ENCODE measurements at places on chromosomes 5 and 9. TPM values are rescaled to one million over a fixed set of nuclear protein-coding genes. Genes with fewer than 3 reads are reported as not detected.

DNA sequence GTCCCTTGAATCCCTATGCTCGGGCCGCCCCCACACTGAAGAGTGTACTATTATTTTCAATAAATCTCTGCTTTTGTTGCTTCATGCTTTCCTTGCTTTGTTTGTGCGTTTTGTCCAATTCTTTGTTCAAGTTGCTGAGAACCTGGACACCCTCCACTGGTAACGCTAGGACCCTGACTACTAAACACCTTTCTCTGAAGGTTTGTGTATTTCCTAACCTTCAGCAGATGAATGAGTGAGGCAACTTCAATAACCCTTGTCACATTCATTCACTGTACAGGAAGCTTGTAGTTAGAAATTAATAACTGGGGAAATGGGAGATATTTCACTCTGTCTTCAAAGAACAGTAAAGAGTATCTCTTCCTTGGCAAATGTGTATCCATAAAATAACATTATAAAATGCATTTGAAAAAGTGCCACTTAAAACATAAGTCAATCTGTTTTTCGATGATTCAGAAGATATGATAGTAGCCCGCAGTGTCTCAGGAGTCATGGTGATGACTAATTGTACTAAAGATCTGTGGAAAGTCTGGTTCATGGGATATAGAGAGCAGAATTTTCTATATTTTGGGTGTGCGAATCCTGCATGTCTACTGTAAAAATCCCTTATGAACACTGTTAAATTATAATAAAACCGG lies 43.2 kb upstream of the ANKH start:
- no peak for DNase-seq

DNA sequence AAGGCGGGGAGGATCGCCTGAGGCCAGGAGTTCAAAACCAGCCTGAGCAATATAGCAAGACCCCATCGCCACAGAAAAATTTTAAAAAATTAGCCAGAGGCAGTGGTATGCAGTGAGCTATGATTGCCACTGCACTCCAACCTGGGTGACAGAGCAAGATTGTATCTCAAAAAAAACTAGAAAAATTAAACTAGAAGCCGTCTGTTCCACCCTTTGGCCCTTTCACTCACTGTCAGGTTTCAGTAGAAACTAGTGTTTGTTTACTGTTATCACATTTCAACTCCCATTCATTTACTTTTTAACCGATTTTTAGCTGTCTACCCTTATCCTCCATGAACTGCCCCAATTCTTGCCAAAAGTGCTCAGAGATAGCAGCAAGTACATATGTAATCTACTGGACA lies 8.3 kb downstream of the UGCG start:
- no peak for DNase-seq

DNA sequence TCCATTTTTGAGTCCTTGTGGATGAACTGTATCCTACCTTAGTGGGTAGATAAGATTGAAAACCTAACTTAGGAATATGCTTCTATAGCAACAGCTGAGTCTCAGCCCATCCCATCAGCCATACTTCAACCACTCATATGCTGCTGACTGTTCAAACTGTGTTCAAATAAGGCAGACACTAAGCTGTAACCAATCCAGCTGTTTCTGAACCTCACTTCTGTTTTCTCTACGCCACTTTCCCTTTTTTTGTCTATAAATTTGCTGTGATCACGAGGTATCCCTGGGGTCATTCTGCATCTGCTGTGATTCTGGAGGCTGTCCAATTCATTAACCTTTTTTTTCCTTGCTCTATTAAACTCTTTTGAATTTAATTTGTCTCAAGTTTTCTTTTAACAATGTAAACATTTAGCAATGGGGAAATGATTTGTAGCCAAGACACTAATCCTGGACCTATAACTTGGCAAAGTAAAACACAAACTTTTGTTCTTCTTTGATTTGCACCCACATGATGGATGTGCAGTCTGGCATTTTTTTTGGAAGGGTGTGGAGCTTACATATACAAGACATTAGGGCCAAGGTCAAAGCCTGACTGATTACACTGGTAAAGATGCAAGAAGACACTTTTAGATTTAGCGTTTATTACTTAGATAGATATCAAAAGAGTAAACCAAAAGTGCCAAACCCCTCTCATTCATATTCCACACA lies 14.9 kb upstream of the SCGB3A2 start:
- no peak for DNase-seq

GRCh38 chr5:134252671-134253070 lies 26.8 kb upstream of the PPP2CA start:
- no peak for DNase-seq

- DNase-seq = no peak
Observed at GRCh38 chr9:97900103-97900737, 22.1 kb downstream of the TRMO start.

GRCh38 chr9:122402403-122402871 lies 31.6 kb downstream of the PTGS1 start:
- DNase-seq = no peak

GRCh38 chr5:39780347-39780746 lies 355.6 kb upstream of the DAB2 start:
- DNase-seq = no peak

DNA sequence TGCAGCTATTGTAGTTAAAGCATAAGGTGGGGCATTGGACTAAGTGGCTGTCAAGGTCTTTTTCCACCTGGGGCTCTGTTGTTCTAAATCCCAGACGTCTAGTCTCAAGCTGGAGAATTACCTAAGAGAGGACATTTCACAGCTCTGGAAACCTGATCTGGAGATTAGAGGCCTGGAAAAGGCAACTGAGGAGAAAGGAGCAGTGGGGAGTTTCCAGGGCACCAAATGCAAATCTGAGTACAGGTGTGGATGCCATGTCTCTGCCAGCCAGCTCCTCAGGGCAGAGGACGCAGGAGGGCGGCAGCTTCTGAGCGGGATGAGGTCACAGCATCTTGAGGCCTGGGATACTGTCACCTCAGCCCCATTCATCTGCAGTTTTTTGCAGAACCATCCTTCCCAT lies 65.2 kb downstream of the PPARGC1B start:
- no peak for DNase-seq

- no peak for DNase-seq
Observed at GRCh38 chr9:112642126-112642525, 75.8 kb downstream of the INIP start.

- peak; percentile 22 for DNase-seq
Observed at GRCh38 chr9:98057138-98057799, 737 bp downstream of the NANS start.

DNA sequence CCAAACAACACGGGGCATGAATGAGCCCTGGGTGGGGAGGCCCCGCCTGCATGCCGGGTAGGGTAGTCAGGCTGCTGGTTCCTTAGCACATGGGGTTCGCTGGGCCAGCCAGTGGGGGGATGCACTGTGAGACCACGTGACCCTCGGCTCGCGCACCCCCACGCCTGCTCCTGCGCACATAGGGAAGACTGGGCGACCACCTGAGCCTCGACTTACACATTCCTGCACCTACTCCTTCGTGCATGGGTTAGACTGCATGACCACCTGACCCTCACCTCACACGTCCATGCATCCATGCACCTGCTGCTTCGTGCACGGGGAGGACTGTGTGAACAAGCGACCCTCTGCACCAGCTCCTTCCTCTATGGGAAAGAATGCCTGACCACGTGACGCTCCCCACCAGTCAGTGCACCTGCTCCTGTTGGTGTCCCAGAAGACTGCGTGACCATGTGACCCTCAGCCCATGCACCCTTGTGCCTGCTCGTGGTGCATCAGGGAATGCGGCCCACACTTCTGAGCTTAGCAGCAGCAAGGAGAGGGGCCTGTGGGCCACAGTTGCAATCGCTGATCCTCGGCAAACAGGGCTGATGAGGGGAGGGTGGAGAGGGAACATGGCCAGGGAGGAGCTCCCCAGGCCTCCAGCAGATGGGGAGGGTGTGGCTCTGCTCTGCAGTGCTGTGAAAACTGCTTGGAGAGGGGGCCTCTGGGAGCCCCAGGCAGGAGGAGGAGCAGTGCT lies 18.1 kb downstream of the LPCAT1 start:
- no peak for DNase-seq

- DNase-seq = no peak
Observed at GRCh38 chr9:133528001-133528875, 3.5 kb upstream of the MYMK start.

DNA sequence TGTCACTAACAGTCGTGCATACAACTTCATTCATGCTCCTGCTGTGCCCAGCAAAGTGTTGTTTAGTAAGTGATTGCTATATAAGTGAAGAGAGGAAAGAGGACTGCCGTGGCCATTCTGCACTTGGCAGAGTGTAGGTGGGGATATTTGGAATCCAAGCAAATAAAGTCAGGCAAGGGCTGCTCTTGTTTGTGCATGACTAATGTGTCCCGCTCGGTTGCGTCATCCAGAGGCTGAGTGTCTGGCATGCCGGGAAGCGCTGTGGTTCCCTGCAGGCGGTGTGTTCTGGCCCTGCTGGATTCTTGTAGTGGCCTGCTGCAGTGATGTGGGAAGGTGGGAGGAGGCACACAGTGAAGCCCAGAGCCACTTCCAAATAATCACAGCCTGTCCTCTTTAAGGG lies 136.9 kb upstream of the ANKH start:
- peak; percentile 26 for DNase-seq

GRCh38 chr9:135135929-135136315 lies 48.5 kb downstream of the OLFM1 start:
- DNase-seq = no peak

- no peak for DNase-seq
Observed at GRCh38 chr5:136065588-136065987, 36.8 kb downstream of the TGFBI start.

DNA sequence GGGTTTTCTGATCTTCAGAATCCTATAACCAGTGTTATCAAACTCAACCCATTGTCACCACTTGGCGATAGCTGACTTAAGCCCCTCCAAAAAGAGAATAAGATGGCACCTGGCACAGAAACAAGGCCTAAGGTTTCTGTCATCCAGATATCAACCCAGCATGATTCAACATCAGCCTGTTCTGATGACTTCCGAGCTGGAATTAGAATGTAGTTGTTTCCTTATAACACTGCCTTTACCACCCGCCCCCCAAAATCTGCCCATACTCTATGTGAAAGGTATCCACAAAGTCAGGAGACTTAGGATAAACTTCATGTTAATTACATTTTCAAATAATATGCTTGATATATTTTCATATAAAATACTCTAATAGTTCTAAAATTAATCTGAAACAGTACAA lies 5.2 kb downstream of the KLF9 start:
- DNase-seq = no peak

GRCh38 chr5:20601678-20602100 lies 613.7 kb upstream of the CDH18 start:
- DNase-seq = no peak

- DNase-seq = no peak
Observed at GRCh38 chr5:58458141-58458742, 1.6 kb downstream of the PLK2 start.

DNA sequence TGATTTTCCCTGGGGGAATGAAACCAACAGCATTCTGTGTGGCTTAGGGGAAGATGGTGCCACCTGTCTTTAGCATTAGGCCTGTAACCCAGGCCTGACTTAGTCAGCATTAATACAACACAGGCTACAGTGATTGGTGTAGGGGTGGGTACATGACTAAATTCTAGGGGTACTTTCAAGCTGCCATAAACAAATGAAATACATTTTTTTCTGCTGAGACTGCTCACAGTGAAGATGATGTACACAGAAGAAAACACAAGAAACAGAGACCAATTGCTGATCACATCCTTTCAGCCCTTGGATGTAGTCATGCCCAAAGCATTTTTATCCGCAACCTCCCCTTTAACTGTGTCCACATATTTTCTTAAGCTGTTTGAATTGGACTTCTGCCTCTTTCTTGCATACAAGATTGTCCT lies 527.2 kb downstream of the KCTD16 start:
- DNase-seq = no peak

GRCh38 chr5:37604290-37604689 lies 225.2 kb downstream of the WDR70 start:
- DNase-seq = no peak

DNA sequence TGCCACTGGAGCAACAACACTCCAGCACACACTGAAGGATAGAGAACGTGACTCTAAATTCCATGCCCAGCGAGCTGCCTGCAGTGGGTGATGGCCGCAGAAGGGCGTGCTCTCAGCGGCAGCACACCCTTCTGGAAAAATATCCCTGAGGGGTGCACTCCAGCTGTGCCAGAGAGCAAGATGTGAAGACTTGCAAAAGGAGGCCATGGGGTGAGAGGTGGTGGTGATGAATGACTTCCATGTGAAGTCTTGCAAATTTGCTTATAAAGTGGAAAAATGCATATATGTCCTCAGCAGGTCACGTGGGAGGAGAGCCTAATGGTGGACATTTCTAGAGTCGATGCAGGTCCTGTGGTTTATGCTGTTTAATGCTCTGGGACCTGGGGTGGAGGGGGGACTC lies 39.8 kb upstream of the COL5A1 start:
- DNase-seq = peak; percentile 5

DNA sequence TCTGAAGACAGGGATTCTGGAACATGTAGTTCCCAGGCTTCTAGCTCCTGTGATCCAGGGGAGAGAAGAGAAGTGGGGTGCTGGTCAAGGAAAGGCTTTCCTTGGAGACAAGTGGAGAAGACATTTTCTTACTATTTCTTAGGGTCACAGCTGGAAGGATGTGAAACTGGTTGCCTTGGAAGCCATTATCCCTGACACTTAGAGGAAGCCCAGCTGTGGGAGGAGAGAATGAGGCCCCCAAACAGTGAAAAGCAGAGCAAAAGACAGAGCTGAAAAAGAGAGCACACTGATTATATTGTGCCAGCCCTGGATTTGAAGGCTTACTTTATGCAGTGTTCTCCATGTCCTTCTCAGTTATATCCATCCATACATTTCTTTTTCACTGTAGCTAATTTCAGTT lies 17.5 kb upstream of the SHB start:
- no peak for DNase-seq

Gene ADGRD2
- total RNA-seq = 0.74 TPM

Gene PCDHB12
- 6.1 TPM for total RNA-seq

Gene FOXD4L3
- total RNA-seq = not detected

Gene ENG
- total RNA-seq = 214 TPM

Gene SLC36A3
- 8.3 TPM for total RNA-seq

Gene IL7R
- 7.6 TPM for total RNA-seq

Gene PCDH12
- 0.31 TPM for total RNA-seq

Gene ZNF608
- 42.1 TPM for total RNA-seq

Gene PCDHA12
- 4.0 TPM for total RNA-seq

Gene GRHPR
- 195 TPM for total RNA-seq

Gene C5orf58
- 72.7 TPM for total RNA-seq

Gene INSL4
- total RNA-seq = 0.16 TPM

Gene ITGA1
- 7.3 TPM for total RNA-seq

Gene NOTCH1
- 34.1 TPM for total RNA-seq

Gene LCN1
- not detected for total RNA-seq

Gene S100Z
- total RNA-seq = 0.71 TPM

Gene SNCB
- total RNA-seq = 0.31 TPM

Gene FXN
- total RNA-seq = 29.4 TPM

Measured in testis (tissue), 5 donors.